ENCODE measurements at places on chromosomes 2 and 18.
A peak's percentile ranks its signal among the peaks of the same experiment; 100 is the strongest.

DNA sequence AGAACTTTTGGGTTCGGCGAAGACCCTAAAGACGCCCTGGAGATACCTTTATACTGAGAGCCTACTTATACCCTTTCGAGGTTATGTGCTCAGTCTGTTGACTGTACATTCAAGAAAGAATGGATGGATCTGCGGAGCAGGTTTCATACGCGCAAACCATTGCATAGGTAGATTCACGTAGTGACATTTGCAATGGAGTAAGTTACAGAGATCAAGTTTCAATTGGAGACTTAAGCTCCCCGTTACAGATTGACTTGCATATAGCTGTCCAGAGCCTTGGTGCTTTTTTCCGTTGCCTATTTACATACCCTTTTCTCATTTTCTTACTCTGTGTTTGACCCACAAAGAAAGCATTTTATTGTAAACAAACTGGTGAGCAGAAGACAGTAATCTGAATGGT, 923 bp downstream of the PSMD1 start:
- DNase-seq: peak; percentile 53

- no peak for DNase-seq
These were observed at the start of gene CACNB4 for GRCh38 chr2:152098496-152099366. Gene CACNB4, minus strand, starts transcription at chr2:152099044.

DNA sequence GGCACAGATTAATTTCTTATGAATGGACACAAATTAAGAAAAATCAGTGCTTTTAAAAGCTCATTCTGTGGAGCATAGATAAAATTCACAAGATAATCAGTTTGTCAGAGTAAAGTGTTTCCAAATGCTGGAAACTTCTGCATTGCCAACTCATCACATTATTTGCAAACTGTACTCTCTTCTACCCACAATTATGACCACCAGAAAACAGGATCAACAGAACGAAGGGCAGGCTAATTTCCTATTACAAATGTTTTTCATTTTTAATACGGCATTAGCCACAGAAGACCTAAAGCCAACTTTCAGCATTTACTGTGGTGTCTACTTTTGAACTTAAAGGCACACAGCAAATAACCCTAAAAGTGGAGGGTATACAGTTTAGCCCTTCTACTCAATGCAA, 6.0 kb downstream of the IRS1 start:
- no peak for DNase-seq

GRCh38 chr2:61135510-61135909, 26.5 kb upstream of the C2orf74 start:
- DNase-seq: peak; percentile 46

- DNase-seq: peak; percentile 74
These were observed 21.2 kb downstream of the GRB14 start for GRCh38 chr2:164599954-164600589.
